ENCODE measurements at places on chromosomes 5 and 9. TPM values are rescaled to one million over a fixed set of nuclear protein-coding genes. Genes with fewer than 3 reads are reported as not detected.

DNA sequence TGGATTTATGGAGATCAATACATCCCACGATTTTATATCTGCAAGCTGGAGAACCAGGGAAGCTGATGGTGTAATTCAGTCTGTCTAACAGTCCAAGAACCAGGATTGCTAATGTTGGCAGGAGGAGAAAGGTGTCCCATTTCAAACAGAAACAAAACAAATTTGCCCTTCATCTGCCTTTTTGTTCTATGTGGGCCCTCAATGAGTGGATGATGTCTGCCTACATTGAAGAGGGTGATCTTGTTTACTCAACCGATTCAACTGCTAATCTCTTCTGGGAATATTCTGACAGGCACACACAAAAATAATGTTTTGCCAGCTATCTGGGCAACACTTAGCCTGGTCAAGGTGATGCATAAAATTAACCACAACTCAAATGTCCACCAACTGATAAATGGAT is 65.1 kb upstream of the IL33 start:
- DNase-seq: no peak

GRCh38 chr5:179765400-179765799 is 28.4 kb upstream of the LTC4S start:
- no peak for DNase-seq

- DNase-seq: no peak
Observed at GRCh38 chr5:134136771-134137170, 22.3 kb downstream of the TCF7 start.

GRCh38 chr9:26949637-26950069 is 2.6 kb upstream of the PLAA start:
- no peak for DNase-seq

DNA sequence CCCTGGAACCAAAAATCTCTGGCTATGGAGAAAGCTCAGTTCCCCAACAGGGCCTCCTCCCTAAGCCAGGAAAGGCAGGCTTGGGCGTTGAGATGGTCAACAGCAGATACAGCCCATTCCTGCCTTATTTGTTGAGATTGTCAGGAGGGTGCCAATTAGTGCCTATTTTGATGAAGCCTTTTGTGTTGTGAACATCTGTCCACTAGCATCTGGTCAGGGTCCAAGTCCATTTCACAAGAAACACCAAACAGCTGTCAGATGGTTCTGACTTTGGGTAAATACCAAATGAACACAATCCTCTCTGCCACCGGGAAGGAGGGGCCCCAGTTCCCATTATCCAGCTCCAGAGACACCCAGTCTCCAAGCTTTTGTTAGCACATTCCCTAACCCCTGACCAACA is 19.9 kb downstream of the SEMA6A start:
- no peak for DNase-seq

DNA sequence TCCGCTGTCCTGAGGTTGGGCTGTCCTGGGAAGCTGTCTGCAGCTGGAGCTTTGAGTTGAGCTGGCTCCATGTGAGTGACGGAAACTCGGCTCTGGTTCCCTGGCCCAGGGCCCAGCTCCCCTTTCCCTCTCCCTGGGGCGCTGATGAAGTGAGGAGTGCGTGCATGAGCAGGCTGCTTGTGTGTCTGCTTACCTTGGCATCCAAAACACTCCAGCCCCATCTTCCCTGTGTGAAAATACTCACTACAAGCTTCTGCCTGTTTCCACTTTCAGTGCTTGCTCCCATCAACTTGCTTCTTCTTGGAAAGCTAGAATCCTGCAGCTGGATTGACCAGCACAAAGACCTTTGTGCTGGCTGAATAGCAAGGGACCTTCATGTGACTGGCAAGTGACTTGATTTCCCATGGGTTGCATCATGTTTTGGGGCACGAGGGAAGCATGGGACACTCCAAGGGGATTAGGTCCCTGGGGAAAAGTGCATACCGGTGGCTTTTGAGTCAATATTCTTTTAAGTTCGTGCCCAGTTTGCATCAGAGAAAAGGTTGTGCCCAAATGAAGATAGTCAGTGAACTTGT is 198.1 kb downstream of the GADD45G start:
- DNase-seq: no peak

GRCh38 chr9:88721495-88722279 is 186.7 kb downstream of the NXNL2 start:
- no peak for DNase-seq

- DNase-seq: no peak
Observed at GRCh38 chr5:38297830-38298608, 39.7 kb downstream of the EGFLAM start.

DNA sequence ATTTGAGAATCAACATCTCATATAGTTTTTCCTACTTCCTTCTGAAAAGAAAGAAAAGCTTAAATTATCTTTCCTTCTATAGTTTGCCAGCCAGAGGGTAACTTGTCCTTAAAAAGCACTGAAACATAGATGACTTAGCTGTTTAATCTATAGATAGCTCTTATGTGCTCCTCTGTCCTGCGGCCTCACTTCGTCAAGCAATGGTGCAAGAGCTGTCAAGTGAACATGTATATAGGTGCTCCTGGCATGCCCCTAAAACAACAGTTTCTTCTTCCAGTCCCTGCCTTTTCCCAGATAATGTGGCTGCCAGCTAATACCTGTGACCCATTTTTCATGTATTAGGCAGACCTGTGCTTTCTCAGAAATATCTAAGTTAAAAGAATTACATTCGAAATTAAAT is 287.7 kb upstream of the EFNA5 start:
- DNase-seq: no peak

GRCh38 chr9:29968831-29969230 is 2395.6 kb upstream of the C9orf72 start:
- DNase-seq: no peak

- no peak for DNase-seq
Observed at GRCh38 chr9:111872886-111873285, 23.7 kb upstream of the UGCG start.

Gene CYLC2
- total RNA-seq: not detected

Gene ELAVL2
- not detected for total RNA-seq

Gene SCGB3A1
- not detected for total RNA-seq
